Activated T-cell treated with anti-CD3 and anti-CD28 coated beads for 4 hours (primary cell): ENCODE measurements at places on chromosomes 12 and 14.

DNA sequence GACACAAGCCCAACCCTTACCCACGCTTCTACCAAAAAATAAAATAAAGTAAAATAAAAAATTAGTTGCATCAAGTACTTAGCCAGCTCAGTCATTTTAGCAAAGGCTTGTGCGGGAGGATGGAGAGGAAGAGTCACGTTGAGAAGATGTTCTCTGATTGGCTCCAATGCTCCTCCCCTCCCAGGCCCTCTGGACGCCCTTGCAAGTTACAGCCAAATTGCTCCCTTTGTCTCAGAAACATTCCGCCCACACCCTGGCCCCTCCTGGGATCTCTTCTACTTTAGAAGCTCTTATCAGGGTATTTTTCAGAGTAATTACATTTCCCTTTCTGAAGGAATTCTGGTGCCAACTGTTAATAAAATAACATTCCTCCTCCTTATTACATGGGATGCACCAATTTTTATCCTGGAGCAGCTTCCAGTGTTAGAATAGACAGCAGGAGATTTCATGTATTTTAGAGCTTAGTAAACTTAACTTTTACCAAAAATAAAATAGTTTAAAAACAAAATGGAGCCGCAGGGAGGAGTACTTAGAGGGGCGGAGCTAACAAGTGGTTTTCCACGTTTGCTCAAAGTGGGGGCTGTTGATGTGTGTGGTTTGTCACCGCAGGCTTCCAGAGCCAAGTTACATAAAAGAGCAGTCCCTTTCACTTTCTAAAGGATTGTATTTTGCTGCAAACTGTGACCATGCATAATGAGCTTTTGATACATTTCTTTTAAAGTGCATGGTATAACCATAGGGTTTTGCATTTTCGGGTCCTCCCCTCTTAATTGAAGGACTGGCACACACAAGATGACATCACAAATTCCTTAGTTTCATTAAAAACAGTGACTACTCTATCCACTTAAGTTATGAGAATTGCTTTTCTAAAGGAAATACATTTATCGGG is 71.7 kb upstream of the RAP1B start:
- peak; percentile 27 for DNase-seq

DNA sequence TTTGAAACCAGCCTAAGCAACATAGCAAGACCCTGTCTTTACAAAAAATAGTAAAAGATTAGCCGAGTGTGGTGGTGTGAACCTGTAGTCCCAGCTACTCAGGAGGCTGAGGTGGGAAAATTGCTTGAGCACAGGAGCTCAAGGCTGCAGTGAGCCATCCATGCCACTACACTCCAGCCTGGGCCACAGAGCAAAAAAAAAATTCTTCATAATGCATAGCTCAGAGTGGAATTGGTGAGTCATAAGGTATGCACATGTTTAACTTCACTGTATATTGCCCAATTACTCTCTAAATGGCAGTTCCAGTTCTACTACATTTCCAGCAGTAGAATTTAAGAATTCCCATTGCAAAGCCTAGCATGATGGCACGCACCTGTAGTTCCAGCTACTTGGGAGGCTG is 26.8 kb upstream of the CLIP1 start:
- DNase-seq = no peak

GRCh38 chr12:59452746-59453145 is 143.1 kb upstream of the SLC16A7 start:
- DNase-seq = no peak

GRCh38 chr14:91021991-91022621 is 38.3 kb downstream of the RPS6KA5 start:
- DNase-seq = no peak

DNA sequence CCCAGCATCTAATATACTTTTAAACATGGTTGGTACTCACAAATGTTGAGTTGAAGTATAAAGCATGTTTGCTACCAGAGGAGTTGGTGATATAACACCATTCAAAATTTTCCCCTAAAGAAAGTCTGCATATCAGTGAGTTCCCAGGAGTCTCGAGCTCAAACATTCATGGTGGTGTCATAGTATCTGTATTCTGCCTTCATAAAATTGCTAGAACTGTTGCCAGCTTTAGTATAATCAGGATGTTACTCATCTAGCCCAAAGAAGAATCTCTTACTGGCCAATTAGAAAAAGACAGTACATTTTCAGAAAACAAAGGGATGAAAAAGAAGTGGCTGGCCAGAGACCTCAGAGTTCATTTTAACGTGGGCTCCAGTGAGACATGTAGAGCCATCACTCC is 374.7 kb downstream of the KCNH5 start:
- DNase-seq = no peak

DNA sequence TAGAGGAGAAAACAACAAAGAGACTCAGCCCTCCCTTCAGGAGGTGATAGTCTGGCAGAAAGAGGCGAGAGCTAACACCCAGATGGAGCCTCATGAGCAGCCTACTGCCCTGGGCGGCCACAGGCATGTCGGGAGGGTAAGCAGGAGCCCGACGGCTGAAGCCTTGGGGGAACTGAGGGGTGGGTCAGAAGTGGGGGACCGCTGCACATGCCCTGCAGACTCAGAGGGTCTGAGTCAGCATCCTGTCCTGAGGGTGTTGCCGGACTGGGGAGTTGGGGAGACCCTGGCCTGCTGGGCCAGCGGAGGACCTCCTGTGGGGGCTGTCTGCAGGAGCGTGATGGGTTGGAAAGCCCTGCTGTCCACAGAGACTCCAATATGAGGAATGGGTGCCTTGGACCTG is 15.9 kb upstream of the INF2 start:
- no peak for DNase-seq

- no peak for DNase-seq
Measured at GRCh38 chr12:53074999-53075370, 4.2 kb downstream of the SPRYD3 start.

DNA sequence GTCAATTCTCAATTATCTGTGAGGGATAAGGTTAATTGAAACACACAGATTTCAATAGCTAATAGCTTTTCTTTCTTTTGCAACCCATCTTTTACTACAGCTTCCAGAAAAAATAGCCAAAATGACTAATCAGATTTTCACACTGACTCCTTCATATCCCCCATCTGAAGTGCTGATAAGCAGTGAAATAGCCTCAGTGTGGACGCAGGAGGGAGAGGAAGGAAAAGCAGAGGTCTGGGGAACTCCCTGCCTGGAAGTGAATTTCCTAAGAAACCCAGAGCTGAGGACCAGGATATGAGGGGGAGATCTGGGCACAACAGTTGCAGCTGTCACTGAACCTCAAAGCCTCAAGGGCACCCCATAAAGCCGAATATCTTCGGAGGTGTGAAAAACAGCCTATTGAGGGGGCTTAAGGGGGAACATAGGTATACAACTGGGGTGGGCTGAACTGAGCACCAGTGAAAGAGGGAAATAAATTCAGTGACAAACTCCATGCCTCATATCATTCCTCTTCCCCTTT is 60.9 kb downstream of the EMP1 start:
- DNase-seq = no peak

GRCh38 chr12:74105434-74105833 is 432.2 kb upstream of the ATXN7L3B start:
- DNase-seq = no peak

DNA sequence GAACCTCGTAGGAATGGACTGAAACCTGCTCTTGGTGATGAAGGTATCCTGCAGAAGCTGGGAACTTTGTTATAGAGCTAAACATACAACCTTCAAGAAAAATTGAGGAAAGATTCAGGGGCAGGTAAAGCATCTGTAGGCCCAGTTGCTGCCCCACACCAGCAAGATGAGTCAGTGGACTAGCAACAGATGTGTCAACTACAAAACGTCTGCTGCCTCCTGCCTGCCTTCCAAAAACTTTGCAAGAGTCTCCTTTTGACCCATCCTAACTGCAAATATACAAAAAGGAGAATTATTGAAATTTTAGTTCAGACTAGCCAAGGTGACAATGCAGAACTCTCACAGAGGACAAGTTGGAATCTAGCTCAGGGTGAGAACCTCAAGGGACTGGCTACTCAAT is 60.9 kb upstream of the TMTC1 start:
- no peak for DNase-seq

- no peak for DNase-seq
Measured at GRCh38 chr14:44170101-44170500, 337.0 kb downstream of the FSCB start.

DNA sequence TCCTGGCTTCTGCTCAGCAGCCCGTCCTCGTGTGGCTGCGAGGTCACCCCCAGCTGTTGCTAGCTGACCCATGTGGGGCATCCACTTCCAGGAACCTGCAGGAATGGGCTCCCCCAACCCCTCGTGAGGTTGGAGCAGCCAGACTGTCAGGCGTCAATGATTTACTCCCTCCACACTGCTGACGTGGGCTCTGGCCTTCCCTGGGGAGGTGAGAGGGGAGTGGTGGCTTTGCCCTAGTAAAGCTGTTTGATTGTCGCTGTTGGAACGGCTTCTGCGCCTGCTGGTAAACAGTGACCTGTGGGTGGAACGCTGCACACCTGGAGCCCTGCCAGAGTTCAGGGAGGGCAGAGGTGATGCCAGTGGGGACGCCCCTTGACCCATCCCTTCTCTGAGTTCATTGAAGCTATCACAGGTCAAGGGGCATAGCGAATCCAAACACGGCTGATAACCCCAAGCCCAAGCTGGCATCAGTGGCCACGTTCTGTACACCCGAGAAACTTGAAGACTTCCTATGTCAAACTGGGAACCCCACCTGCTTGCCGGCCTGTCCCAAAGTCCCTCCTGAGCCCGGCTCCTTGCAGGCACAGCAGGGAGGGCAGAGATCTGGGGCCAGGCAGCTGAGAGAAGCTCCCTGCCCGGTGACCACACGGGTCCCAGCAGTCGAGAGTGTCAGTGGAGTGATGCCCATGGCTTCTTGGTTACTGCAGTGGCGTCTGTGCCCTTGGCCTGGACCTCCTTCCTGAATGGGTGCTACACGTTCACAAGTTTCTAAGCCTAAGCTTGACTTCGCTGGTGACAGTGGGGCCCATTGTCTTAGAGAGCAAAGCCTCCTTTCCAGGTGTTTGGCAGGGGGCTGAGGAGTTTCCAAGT is 2.7 kb downstream of the ASPG start:
- no peak for DNase-seq

- no peak for DNase-seq
Measured at GRCh38 chr12:29750131-29750927, 33.4 kb downstream of the TMTC1 start.

DNA sequence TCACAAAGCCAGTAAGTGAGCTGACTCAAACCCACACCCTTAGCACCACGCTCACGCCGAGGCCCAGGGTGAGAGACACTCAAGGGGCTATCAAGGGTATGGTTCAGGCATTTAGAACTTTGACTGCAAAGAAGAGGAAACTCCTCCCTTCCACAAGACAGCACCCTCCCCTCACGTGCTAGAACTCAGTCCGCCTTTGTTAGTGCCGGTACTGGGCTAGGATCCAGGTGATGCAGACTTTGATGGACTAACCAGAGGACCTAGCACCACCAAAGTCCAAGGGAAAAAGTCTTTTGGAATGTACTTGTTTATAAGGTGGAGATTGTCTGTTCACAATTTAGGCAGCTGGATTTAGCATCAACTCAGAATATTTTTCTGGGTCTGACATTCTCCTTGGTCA is 33.7 kb downstream of the VWF start:
- DNase-seq = no peak

DNA sequence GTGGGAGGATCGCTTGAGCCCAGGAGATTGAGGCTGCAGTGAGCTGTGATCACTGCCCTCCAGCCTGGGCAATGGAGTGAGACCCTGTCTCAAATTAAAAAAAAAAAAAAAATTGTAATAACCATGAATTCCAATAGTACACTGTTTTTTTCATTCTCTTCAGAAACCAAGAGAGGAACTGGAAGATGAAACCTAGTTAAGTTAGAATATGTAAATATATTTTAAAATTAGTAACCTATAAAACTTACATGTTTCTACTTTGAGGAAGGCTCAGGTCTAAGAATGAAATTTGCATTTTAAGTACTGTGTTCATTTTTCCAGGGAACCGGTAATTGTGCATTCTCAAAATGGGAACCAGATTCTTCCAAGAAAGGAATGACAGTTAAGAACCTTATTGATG is 18.8 kb downstream of the KNTC1 start:
- no peak for DNase-seq

DNA sequence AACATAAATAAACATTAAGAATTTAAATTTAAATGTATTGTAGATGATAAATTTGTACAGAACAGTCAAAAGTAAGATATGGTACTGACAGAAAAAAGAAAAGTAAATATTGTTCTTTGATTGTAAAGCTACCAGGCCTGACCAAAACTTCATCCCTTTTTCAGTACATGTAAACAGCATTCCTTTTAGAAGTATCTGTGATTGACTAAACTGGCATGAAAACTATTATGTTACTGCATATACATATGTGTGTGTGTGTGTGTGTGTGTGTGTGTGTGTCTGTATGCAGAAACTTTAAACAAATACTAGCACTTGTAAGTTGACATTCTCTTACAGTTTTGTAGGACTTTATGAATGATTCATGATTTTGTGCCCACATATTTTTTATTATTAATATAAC is 270.9 kb downstream of the C12orf50 start:
- DNase-seq = no peak

GRCh38 chr14:22387776-22388241 is 201.2 kb downstream of the DAD1 start:
- no peak for DNase-seq

DNA sequence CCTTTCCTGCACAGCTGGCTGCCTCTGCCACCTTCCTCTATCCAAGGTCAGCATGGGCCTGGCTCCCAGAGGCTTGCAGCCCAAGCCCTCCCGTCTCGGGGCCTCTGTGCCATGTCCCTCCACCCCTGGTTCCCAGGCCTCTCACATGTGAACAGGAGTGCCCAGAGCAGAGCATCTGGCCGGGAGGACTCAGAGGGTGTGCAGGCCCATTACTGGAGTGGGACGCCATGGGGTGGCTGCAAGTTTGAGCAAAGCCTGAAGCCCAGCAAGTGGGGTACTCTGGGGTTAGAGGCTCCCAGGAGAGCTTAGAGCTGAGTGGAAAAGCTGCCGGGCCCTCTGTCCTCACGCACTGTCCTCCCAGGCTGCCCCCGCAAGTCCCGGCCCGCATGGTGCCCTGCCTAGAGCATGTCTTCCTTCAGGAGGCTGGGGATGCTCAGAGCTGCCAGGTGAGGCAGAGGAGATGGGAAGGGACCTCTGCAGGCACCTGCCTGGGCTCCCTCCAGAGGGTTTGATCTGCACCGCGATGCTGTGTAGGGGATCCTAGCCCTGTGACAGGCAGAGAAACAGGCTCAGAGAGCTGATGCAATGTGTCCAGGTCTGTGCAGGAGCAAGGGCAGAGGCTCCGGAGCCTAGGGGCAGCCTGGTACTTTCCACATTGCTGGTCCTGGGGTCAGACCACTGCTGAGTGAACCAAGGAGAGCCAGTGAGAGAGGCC is 39.8 kb downstream of the DIO3 start:
- no peak for DNase-seq
